Activated CD4-positive, alpha-beta T cell treated with anti-CD3 and anti-CD28 coated beads, Interleukin-2, amount 10 ng/mL, durations not matched to agents 24 days and 14 days (primary cell): ENCODE measurements at places on chromosomes 2 and 18. TPM values are rescaled to one million over a fixed set of nuclear protein-coding genes. Genes with fewer than 3 reads are reported as not detected.

Gene SERPINB10
- total RNA-seq: not detected in 2 replicates

Gene MC2R
- not detected in 2 replicates for total RNA-seq

Gene GPR155
- total RNA-seq: 3.1 and 3.6 TPM in 2 replicates

DNA sequence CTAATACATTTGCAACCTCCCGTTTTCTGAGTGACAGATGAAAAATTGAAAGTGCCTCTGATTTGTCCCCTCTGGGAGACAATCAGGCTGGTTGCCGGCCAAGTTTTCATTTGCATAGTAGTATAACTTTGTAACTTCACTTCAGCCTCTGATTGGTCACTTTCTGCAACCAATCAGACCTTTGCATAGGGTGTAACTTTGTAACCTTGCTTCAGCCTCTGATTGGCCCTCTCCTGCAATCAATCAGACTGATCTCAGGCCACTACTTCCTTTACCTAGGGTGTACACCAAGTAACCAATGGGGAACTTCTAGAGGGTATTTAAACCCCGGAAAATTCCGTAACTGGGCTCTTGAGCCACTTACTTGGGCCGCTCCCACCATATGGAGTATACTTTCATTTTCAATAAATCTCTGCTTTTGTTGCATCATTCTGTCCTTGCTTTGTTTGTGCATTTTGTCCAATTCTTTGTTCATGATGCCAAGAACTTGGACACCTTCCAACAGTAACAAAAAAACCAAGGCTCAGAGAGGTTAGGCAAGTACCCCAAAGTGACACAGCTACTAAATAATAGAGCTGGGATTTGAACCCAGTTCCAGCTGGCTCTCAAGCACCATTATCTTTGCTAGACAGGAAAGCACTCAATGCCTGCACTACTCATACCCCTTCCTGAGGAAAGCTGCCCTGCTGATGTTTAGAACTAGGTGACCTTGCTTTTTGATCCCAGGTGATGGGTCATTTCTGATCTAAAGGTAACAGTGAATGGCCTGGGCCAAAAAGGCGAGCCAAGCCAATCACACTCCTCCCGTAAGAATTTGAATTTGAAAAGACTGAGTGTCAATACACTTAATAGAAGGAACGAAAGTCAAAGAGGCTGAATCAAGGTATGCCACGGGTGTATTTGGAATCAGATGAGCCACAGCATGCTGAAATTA is 10.9 kb upstream of the MYOM1 start:
- no peaks in the 10 kb centered on the region for H3K27me3 ChIP-seq
- H3K4me1 ChIP-seq: peaks cover 4% of the 10 kb centered on the region
- no peak overlapping the region for H3K27ac ChIP-seq
- no peak overlapping the region for H3K4me3 ChIP-seq
- H3K36me3 ChIP-seq: no peaks in the 10 kb centered on the region
- no peak for DNase-seq

- DNase-seq: no peak
Observed at GRCh38 chr18:78686976-78687685, 292.5 kb upstream of the SALL3 start.

DNA sequence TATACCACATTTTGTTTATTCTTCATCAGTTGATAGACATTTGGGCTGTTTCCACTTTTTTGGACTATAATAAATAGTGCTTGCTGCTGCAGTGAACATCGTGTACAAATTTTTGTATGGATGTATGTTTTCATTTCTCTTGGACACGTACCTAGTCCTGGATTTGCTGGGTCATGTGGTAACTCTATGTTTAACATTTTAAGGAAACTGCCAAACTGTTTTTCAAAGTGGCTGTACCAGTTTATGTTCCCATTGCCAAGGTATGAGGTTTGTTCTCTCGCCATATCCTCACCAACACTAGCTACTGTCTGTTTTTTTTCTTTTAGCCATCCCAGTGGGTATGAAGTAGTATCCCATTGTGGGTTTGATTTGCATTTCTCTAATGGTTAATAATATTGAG is 42.5 kb downstream of the GREB1L start:
- H3K27ac ChIP-seq: no peak overlapping the region
- H3K27me3 ChIP-seq: no peaks in the 10 kb centered on the region
- H3K36me3 ChIP-seq: no peaks in the 10 kb centered on the region
- H3K4me1 ChIP-seq: no peaks in the 10 kb centered on the region

DNA sequence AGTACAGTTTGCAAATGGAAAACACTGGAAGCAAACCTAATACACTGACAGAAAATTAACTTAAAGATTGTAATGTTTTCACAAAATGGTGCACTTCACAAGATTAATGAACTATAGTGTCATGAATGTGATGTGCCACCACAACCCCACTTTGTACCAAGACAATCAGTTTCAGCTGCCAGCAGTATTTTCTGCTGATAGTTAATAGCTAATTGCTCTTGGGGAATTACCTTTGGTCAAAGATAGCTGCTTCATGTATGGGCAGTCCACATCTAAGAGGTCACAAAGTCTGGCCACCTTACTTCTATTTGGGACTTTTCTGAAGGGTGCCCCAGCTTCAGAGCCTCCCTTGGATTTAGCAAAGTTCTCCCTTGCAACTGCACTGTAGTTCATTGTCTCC is 254.0 kb downstream of the CALCRL start:
- no peaks in the 10 kb centered on the region for H3K27me3 ChIP-seq
- no peak overlapping the region for H3K27ac ChIP-seq
- no peaks in the 10 kb centered on the region for H3K4me1 ChIP-seq
- peak; percentile 36 for DNase-seq

DNA sequence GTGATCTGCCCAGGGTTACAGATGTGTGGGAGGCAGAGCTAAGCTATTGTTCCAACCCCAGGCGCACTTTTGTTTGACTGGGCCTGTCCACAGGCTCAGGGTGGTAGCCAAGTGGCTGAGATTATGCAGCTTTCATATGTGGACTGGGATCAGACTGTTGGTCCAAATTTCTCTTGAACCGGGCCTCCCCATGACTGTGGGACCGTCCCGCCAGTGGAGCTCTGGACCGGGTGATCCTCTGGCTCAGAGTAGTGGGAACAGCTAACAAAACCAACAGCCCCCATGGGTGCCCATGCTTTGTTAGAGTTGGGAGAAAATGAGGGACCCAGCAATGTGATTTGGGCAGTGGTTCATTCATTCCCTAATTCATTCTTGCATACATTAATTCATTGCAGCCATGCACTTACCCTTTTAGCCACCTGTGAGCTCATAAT is 86.8 kb upstream of the HS6ST1 start:
- no peaks in the 10 kb centered on the region for H3K36me3 ChIP-seq
- no peaks in the 10 kb centered on the region for H3K4me1 ChIP-seq
- no peak overlapping the region for H3K4me3 ChIP-seq
- no peak overlapping the region for H3K27ac ChIP-seq
- DNase-seq: no peak

- H3K27ac ChIP-seq: peak overlapping the region; percentile 83
- H3K36me3 ChIP-seq: peaks cover 37% of the 10 kb centered on the region
- H3K4me3 ChIP-seq: peak overlapping the region; percentile 65
- no peaks in the 10 kb centered on the region for H3K27me3 ChIP-seq
- peaks cover 30% of the 10 kb centered on the region for H3K4me1 ChIP-seq
- no peak for DNase-seq
Observed at GRCh38 chr18:51053814-51054213, 23.8 kb downstream of the SMAD4 start.

- H3K27ac ChIP-seq: no peak overlapping the region
- H3K4me1 ChIP-seq: peaks cover 2% of the 10 kb centered on the region
- no peak for DNase-seq
Observed at GRCh38 chr18:12032786-12033642, 51.7 kb downstream of the IMPA2 start.

GRCh38 chr2:73068147-73068546 is 3.4 kb downstream of the SFXN5 start:
- H3K27ac ChIP-seq: no peak overlapping the region
- peaks cover 12% of the 10 kb centered on the region for H3K27me3 ChIP-seq
- DNase-seq: no peak
- peaks cover 4% of the 10 kb centered on the region for H3K36me3 ChIP-seq

DNA sequence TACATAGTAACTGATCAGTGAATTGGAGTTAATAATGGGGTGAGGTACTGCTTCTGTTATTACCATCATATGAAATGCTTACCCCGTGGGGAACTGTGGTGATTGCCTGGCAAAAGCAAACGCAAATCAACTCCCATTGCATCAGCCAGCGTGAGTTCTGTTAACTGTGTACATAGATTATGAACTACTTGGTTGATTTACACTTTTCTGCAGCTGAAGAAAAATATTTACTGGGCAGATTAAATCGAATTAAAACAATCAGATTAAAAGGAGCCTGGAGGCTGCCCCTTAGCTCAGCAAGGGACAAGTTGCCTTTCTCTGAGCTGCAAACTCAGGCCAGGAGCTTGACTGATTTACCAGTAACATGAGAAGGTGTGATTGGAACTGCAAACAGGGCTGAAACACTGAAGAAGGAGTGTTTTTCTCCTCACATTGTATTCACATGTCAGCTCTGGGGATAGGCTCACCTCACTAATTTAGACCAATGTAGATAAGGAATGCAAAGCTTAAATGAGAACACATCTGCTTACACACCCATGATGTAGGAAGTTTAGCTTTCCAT is 220.1 kb downstream of the OSR1 start:
- H3K36me3 ChIP-seq: no peaks in the 10 kb centered on the region
- H3K27ac ChIP-seq: no peak overlapping the region
- no peak for DNase-seq
- H3K4me3 ChIP-seq: no peak overlapping the region
- H3K4me1 ChIP-seq: no peaks in the 10 kb centered on the region
